Gastroesophageal sphincter (tissue), 4 donors: ENCODE measurements at places on chromosomes 16 and 17.

- no peak for ATAC-seq
Observed at GRCh38 chr16:19085679-19086200, 18.3 kb downstream of the COQ7 start.

DNA sequence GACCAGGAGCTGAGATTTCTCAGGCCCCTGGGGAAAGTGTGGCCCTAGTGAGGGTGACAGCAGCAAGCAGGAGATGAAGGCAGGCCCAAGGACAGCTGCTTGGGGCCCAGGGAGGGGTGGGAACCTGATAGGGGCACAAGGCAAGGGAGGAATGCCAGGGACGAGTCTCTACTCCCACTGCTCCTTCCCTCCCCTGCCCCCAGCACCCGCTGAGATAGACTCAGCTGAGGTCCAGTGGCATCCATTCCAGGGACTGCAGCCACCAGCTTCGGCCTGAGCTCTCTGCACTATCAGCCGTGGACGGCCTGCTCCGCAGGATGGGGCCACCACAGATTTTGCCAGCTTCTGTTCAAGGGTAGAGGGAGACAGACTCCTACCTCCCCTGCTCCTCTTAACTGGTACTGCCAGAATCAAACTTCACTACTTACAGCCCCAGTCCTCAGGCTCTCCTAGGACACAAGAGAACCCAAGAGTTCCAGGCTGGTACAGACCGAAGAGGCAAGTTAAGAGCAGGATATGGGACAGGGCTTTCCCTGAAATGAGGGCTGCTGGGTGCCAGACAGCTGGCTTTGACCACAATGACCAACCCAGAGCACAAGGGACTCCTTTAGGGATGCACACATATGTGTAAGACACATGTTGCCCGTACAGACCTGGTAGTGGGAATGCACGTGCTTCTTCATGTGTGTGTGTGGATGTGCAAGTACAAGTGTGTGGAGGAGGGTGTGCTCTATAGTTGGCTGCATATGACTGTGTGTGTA lies 5.5 kb downstream of the CACNB1 start:
- no peak for ATAC-seq

GRCh38 chr17:43703630-43704029 lies 41.9 kb upstream of the MEOX1 start:
- no peak for ATAC-seq

- no peak for ATAC-seq
Observed at GRCh38 chr16:23874613-23875294, 39.0 kb downstream of the PRKCB start.

DNA sequence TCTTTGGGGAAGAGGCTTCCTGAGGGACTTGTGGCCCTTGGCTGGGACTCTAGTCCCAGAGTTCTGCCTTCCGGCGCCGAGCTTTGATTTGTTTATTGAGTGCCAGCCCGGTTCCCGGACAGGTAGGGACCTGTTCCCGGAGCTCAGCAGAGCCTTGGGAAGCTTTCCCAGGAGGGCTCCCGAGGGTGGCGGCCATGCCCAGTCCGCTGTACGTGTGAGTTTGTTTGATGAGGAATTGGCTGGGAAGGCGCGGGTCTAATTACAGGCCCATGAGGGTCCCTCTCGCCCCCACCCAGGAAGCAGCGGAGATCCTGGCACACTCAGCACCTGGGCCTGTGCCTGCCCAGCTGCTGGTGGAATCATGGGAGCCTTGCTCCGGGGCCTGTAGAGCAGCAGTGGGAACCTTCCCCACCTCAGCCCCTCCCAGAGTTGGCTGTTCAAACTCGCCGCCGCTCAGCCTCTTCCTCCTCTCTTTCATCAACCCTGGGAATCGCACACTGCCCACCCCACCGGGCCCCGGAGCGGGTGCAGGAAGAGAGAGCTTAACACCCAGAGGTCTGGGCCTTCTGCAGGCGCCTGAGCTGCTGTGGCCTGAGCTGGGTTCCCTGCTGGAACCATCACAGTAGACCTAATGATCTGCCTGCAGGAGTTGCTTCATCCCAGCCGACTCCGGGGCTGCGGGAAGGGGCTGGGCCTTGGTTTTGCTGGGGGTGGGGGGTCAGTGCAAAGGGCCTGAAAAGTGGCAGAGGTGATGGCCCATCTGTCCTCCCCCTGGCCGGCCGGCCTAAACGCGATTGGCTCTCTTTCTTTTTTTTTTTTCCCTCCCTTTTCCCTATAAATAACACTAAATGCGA lies 313.7 kb downstream of the SEC14L1 start:
- ATAC-seq = no peak

DNA sequence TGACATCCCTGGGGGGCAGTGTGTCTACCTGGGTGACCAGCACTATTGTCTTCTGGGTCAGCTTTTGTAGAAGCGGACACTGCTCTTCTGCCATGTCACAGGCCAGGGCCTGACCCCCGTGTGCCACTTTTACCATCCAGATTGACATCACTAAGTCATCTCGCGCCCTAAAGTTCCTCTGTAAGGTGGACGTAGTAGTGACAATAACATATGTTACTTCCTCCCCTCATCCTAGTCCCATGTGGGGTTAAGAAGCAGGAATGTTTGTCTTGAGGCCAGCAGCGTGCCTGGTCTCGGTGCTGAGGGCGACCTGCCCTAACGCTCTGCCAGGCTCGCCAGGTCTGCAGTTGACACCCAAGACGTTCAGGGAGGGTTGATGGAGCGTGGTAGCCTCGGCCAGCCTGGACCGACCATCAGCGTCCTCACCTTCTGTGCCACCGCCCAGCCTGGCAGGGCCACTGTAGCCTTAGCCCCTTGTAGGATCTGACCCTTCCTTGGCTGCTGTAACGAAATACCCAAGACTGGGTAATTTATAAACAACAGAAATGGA lies 20.7 kb downstream of the GAA start:
- no peak for ATAC-seq

DNA sequence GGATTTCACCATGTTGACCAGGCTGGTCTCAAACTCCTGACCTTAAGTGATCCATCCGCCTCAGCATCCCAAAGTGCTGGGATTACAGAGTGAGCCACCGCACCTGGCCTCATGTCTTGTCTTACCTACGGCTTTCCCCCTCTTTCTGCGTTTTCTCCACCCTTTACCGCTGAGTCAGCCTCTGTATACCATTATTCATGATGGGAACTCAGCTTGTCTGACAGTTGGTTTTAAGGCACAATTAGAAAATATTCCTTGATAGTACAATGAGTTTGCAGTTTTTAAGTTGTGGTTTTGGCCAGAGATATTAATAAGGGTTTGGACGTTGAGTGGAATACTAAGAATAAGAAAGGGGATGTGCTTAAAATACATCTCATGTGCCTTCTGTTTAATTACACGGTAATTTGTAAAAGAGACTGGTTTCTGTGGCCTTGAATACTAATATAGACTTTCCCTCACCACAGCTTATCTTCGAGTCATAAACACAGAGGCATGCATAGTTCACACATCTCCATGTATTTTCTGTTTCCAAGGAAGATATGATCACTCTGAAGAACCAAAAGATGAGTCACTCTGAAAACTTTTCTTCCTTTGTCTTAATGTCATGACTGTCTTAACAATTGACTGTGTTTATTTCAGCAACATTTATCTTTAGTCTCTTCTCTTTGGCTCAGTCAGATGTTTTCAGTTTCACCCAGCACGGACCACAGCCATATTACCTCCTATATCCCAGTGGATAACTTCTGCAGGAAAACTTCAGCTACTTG lies 54.4 kb downstream of the PITPNC1 start:
- no peak for ATAC-seq

DNA sequence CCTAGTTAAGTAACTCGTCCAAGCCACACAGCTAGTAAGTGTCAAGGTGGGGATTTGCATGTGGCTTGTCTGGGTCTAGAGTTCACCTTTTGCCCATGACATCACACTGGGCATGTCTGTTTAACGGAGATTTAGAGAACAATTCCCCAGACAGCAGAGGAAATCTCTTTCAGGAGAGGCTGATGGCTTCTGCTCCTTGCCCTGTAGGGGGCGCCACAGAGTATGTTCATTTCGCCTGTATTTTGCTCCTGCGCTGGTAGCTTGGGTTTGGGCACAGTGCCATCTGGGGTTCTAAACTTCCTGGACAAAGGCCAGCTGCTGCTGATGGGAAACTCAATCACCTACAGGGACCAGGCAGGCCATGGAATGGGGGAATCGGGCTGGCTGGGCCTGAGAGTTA lies 20.4 kb downstream of the OTOA start:
- no peak for ATAC-seq

DNA sequence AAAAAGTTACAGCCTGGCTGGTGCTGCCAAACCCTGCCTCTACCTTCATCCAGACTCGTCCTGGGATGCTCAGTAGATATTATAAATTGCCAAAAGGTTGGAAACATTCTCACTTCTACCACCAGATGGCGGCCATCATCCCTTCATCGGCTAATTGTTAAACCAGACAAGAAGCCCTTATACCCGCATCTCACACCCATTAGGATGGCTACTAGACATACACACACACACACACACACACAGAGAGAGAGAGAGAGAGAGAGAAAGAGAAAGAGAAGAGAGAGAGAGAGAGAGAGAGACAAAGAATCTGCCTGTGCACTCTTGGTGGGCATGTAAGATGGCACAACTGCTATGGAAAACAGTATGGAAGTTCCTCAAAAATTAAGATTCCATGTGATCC lies 15.0 kb upstream of the SCIMP start:
- ATAC-seq = peak; percentile 68

DNA sequence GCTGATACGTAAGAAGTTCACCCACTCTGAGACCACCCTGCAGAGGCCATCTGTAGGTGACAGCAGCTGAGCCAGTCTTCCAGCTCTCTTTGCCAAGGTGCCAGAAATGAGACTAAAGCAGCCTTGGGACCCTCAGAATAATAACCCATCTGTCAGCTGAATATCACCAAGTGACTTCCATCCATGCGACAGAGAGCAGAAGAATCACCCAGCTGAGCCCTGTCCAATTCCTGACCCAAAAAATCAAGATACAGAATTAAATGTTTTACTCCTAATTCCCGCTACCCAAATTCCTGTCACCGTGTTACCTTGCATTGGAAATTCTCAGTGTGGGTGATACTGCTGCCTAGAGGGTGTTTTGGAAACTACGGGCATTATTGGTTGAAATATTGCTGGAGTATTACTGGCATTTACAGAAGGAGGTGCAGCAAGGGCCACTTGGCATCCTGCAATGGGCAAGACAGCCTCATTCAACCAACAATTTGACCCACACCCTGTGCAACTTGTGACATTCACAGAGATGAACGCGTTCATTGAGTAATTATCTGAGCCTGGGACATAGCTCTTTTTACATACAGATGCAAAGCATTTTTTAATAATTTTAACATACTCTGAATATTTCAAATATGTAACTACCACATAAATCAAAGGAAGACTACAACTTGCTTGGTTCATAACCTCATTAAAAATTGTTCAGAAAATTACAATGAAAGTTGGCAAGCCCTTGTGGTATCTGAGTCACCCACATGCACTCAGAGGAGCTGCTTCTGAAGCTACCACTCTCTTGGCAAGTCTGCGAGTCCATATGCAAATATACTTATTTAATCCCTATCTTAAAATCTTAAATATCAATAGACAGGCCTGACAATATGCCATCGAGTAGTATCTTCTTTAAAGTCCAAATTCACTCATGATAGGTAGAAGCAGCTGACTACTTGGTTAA lies 126.6 kb downstream of the C16orf95 start:
- ATAC-seq = no peak

- no peak for ATAC-seq
Observed at GRCh38 chr17:50273654-50274040, 619 bp upstream of the TMEM92 start.

- ATAC-seq = peak; percentile 58
Observed at GRCh38 chr16:711548-712320, 3.2 kb upstream of the METRN start.

DNA sequence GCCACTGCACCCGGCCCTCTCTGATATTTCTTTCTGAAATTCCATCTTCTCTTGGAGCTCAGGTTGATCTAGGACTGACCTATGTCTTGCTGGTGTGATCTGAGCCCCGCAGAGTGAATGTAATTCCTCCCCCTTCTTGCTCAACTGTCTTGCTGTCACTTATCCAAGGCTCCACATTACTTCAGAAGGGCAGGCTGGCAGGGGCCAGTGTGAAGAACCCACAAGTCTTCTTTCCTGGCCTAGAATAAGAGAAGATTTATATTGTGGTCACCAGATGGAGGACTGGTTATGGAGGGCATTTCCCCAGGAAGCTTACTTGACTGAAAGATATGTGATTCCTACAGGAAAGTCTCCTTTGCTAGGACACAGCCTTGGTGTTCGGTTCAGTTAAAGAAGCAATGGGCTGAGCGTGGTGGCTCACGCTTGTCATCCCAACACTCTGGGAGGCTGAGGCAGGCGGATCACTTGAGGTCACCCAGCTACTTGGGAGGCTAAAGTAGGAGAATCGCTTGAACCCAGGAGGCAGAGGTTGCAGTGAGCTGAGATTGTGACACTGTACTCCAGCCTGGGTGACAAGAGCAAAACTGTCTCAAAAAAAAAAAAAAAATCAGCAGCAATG lies 13.4 kb downstream of the ITGAL start:
- no peak for ATAC-seq

- ATAC-seq = peak; percentile 38
Observed at GRCh38 chr16:87463722-87464690, 28.8 kb downstream of the ZCCHC14 start.

GRCh38 chr17:2362416-2362815 lies 25.1 kb downstream of the SGSM2 start:
- no peak for ATAC-seq

GRCh38 chr16:66750279-66751052 lies 943 bp downstream of the DYNC1LI2 start:
- ATAC-seq = no peak

- no peak for ATAC-seq
Observed at GRCh38 chr17:17380145-17380925, 77.2 kb downstream of the NT5M start.

DNA sequence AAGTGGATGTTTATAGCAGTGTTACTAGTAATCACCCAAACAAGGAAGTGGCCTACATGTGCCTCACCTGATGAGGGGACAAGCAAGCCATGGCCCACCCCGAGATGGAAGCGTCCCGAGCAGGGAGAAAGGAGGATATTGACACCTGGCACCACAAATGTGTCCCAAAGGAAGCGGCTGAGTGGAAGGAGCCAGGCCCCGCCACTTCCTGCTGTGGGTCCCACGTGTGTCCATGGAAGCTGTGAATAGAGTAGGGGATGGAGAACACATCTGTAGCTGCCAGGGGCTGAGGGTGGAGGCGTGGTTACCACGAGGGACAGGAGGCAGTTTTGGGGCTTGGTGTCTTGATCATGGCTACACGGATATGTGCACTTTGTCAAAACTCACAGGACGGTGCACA lies 49.2 kb downstream of the KCNJ12 start:
- no peak for ATAC-seq

GRCh38 chr17:45222014-45222288 lies 266 bp downstream of the FMNL1 start:
- ATAC-seq = no peak

- ATAC-seq = no peak
Observed at GRCh38 chr16:15602285-15603044, 40.5 kb downstream of the MARF1 start.

GRCh38 chr16:73473713-73474112 lies 425.8 kb upstream of the ZFHX3 start:
- no peak for ATAC-seq

- peak; percentile 50 for ATAC-seq
Observed at GRCh38 chr17:36533935-36534839, 481 bp downstream of the MYO19 start.
